ENCODE measurements at places on chromosomes 3 and 15. TPM values are rescaled to one million over a fixed set of nuclear protein-coding genes. Genes with fewer than 3 reads are reported as not detected.

The ZPLD1 gene
- not detected for total RNA-seq

The PLA2G4D gene
- not detected for total RNA-seq

The GOLGA6D gene
- total RNA-seq = 0.18 TPM

The IL1RAP gene
- total RNA-seq = 13.9 TPM

The IL5RA gene
- not detected for total RNA-seq

The RARB gene
- total RNA-seq = 117 TPM

- DNase-seq = no peak
These were observed 16.7 kb downstream of the BLOC1S6 start for GRCh38 chr15:45603881-45604280.

DNA sequence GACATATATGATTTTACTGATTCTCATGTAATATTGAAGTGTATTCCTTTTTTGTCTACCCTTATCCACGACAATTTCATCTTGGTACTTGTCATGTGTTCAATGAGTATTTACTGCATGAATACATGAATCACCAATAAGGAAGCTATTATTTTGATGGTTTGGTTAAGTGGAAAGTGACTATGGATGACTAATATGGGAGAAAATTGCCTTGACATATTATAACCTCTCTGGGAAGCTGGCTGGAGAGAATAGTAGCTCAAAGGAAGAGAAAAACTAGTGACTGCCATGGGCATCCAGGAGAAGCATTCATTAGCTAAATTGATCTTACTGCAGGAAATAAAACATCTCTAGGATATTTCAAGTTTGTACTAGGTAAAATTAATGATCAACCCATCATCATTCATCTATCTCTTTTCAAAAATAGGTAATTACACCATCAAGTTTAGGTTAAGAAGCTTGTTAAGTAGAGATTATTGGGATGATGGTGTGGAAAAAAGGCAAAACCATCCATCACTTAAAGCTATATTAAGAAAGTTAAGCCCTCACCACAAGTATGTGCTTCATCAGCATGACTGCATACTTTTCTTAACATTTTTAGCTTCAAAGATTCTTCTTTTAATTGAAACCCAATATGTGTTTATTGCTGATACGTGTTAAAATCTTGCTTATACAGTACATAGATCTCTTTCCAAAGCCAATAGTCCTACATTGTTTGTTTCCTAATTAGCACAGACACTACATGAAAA is 455.2 kb upstream of the ARPP21 start:
- DNase-seq = no peak

DNA sequence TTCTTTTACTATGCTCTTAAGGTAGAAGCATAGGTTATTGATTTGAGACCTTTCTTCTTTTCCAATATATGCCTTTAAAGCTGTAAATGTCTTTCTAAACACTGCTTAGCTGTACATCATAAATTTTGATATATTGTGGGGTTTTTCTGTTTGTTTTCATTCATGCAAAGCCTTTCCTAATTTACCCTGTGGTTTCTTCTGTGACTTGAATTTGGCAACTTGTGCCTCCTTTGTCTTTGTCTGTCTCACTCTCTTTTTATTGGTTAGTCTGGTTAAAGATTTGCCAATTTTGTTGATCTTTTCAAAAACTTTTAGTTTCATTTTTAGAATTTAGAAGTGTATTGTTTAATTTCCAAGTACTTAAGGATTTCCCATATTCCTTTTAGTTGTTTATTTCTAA is 343.1 kb downstream of the OXSM start:
- DNase-seq = no peak

- DNase-seq = no peak
These were observed 11.1 kb downstream of the TFG start for GRCh38 chr3:100720426-100720825.

- DNase-seq = no peak
These were observed 265.1 kb downstream of the FOXP1 start for GRCh38 chr3:71318458-71318827.

DNA sequence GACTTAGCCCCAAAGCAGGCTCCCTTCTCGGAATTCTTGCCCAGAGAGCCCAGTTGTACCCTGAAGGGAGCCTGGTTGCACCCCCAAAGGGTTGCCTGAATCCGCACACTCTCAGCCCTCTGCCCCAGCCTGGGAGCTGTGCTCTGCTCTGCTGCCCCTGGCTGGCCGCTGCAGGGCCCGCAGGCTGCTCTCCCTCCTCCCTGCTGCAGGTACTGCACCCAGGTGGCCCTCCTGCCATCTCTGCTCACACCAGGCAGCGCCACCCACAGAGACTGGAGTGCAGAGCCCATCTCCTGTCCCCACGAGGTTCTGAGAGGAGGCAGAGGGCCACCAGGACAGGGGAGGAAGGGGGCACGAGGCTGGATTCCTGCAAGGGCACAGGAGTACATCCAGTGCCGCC is 134.2 kb upstream of the NSMCE3 start:
- DNase-seq = no peak

DNA sequence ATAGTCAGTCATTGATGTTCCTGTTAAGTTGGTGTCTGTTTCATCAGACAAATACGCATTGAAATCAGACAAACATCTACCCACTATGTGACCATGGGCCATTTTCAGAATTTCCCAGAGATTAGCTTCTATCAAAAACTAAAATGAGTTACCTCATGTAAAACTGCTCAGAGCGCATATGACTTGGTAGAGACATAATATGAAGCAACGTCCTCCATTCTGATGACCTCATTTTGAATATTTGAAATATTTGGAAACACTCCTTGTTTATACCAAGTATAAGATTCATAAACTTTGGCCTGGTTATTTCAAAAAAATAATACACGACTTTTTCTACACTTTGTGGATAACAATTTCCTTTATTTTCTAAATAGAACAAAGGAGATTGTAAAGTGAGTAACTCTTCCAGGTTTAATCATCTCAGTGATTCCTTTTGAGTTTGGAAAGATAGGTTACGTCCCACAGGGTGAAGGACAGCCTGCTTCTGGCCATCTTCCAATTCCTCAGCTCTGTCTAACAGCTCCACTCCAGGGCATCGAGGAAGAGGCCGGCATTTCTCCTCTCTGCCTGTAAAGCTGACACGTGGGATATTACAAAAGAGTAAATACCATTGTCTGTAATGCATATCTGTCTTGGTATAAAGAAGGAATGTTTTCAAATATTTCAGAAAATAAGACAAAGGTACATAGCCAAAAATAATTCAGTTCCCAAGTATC is 122.6 kb downstream of the CADM2 start:
- DNase-seq = no peak

- no peak for DNase-seq
These were observed 9.4 kb downstream of the TP53BP1 start for GRCh38 chr15:43483297-43484128.

GRCh38 chr3:177887475-177887874 is 648.8 kb upstream of the KCNMB2 start:
- DNase-seq = no peak

- peak; percentile 96 for DNase-seq
These were observed at the start of gene ARID3B for GRCh38 chr15:74540761-74541493. TSS of gene ARID3B (plus strand) at chr15:74541220. CDS start at chr15:74543937, 2,717 bp downstream.

GRCh38 chr3:72155391-72156064 is 370.6 kb upstream of the PROK2 start:
- DNase-seq = no peak

DNA sequence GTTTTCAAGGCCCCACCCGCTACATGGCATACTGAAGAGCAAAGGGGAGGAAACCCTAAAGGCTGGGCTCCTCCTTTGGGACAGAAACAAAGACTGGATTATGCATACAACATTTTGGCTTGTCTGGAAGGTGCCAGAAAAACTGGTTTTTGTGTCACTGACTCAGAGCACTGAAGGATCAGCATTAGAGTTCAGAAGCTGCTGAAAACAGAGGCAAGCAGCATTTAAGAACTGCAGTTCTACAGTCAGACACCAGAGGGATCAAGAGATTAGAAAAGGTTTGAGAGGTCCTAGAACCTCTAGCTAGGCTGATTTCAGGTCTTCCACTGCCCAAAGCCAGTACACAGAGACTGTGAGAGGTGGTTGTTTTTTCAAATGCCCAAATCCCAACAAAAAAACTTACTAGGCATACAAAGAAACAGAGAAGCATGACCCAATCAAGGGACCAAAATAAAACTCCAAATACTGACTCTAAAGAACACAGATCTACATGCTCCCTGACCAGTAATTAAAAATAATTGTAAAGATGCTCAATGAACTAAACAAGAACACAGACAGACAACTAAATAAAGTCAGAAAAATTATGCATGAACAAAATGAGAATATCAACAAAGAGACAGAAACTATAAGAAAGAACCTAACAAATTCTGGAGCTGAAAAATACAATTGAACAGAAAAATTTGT is 91.2 kb downstream of the SENP2 start:
- no peak for DNase-seq

DNA sequence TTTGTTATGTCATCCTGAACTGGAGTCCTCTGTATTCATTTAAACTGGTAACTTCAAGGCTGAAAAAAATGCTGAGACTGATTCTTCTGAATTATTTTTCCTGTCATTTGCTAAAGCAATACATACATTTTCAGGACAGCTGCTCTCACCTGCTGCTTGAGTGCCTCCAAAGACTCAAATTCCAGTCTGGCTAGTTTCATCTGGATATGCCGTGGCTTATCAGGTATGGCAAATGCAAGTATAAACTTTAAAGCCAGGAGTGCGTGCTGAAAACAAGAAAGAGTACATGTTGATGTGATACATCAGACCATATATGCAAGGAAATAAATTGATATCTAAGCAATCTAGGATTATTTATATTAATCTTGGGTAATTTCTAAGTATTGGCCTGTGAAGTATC is 146.1 kb downstream of the SNRK start:
- no peak for DNase-seq

GRCh38 chr15:81256916-81257315 is 60.2 kb downstream of the IL16 start:
- DNase-seq = no peak

DNA sequence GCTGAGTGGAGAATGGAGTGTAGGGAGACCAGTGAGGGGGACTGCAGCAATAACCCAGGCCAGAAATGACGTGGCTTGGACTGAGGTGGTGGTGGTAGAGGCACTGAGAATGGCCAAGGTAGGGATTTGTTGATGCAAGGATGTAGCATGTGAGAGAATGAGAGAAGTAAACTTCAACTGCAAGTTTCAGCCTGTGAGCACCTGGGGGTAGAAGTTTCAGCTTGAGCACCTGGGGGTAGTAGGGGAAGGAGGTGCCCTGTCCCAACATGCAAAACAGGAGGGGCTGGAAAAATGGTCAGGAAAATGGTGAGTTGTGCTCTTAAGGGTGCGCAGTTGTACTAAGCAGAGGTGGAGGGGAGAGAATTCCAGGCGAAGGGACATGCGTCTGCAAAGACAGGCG is 31.0 kb downstream of the IL16 start:
- no peak for DNase-seq
